ENCODE measurements at places on chromosomes 7 and 10. TPM values are rescaled to one million over a fixed set of nuclear protein-coding genes. Genes with fewer than 3 reads are reported as not detected.

The CALCR gene
- total RNA-seq = under 0.01 TPM

The LRIT1 gene
- not detected for total RNA-seq

The ZNF107 gene
- 11.0 TPM for total RNA-seq

The ACBD7 gene
- total RNA-seq = 10.6 TPM

The EBF3 gene
- total RNA-seq = 0.82 TPM

The TMEM72 gene
- total RNA-seq = not detected

The CPN1 gene
- not detected for total RNA-seq

DNA sequence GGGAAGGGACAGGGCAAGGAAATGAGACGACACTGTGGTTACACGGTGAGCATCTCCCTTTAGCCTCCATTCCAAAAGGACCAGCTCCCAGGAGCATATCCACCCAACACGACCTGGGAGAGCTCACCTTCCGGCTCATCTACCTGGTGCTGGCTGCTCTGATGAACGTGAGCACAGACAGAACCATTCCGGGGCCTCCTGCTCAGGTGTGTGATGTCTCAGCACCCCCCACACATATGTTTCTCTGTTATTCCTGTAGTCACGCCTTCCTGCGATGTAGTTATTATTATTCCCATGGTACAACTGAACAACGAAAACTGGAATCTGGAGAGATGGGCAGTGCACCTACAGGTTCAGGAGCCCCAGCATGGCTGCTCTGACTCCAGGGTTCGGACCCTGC lies 20.5 kb upstream of the GPR26 start:
- no peak for DNase-seq

GRCh38 chr7:142796501-142797390 lies 26.0 kb downstream of the PRSS2 start:
- no peak for DNase-seq

- no peak for DNase-seq
Observed at GRCh38 chr7:98984126-98984525, 105.8 kb downstream of the TRRAP start.

DNA sequence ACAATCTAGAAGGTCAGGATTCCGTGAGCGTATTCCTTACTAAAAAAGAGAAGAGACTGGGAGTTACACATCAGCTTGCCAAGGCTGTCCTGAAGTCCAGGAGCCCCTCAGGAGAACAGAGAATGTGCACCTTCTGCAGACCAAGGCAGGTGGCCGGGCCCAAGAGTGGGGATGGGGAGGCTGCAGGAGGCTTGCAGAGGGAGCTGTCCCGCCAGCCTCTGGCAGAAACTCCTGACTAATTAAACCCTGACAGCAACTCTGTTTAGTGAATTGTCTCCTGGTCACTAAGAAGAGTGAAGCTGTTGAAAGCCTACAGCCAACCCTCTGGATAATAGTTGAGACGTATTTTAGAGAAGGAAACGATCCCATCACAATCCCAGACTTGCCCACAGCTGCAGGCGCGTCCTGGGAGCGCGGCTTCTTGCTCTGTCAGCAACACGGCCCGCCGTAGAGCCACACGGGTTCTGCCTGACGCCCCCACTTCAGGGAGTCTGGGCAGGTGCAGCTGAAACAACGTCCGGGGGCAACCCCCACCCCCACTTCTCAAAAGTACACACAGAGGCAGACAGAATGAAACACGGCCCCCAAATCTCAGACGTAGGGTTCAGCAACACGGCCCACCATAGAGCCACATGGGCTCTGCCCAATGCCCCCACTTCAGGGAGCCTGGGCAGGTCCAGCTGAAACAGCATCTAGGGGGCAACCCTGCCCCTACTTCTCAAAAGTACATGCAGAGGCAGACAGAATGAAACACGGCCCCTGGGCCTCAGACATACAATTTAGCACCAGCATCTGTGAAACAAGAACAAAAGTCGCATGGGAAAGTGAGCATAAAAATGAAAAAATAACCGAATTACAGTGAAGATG lies 45.2 kb downstream of the DIP2C start:
- DNase-seq = no peak

DNA sequence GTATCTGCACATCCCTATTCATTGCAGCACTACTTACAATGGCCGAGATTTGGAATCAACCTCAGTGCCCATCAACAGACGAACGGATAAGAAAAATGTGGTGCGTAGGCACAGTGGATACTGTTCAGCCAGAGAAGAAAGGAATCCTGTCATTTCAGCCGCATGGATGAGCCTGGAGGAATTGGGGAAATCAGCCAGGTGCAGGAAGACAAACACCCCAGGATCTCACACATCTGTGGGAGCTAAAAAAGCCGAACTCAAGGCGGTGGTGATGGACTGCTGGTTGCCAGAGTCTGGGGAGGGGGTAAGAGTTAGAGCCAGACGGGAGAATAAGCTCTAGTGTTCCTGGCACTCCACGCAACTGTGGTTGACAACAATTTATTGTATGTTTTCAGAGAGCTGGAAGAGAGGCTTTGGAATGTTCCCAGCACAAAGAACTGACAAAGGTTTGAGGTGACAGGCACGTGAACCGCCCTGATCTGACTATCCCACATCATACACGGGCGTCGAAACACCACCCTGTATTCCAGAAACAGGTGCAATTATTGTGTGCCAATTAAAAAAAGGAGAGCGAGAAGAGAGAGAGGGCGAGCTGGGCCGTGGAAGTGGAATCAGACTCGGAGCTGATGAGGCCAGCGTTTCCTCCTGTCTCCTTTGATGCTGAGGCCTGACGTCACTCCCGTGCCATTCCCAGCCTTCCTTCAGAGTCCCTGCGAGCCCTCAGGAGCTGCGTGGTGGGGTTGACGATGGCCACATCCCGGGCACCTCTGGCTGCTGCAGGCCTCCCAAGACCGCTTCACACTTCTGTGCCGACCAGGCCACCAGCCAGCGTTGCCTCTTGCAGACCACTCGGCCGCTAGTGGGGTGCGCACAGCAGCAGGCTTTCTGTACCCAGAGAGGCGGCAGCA lies 189.5 kb downstream of the DNAJB6 start:
- no peak for DNase-seq

GRCh38 chr7:151081170-151082101 lies 827 bp upstream of the FASTK start:
- DNase-seq = no peak

GRCh38 chr10:131127610-131128009 lies 183.9 kb downstream of the TCERG1L start:
- no peak for DNase-seq

GRCh38 chr10:1117651-1118050 lies 61.5 kb downstream of the WDR37 start:
- no peak for DNase-seq

Measured in frontal cortex (tissue), 4 donors.